GM23248 (cell line): ENCODE measurements at places on chromosomes 5 and 9. TPM values are rescaled to one million over a fixed set of nuclear protein-coding genes. Genes with fewer than 3 reads are reported as not detected.

DNA sequence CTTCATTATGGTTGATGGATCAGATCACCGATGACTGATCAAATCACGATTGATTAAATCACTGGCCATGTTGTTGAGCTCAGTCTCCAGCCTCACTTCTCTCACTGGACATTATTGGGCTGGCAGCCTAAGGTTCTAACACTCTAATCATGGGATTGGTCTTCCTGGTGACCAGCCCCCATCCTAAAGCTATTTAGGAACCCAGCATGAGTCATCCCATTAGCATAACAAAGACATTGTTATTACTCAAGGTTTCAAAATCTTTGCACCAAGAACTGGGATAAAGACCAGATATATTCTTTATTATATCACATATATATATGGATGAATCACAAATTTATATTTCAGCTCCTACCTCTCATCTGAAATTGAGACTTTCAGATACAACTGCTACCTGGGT lies 272.1 kb upstream of the IL12B start:
- peak; percentile 11 for DNase-seq

GRCh38 chr5:32692036-32692746 lies 18.9 kb upstream of the NPR3 start:
- DNase-seq = peak; percentile 76

AGXT2 gene
- not detected in 2 replicates for total RNA-seq

SH3RF2 gene
- not detected in 2 replicates for total RNA-seq

GRCh38 chr9:18985996-18986395 lies 47.0 kb downstream of the SAXO1 start:
- DNase-seq = no peak

- DNase-seq = peak; percentile 70
These were observed 117.4 kb downstream of the SMARCA2 start for GRCh38 chr9:2132484-2133082.

DNA sequence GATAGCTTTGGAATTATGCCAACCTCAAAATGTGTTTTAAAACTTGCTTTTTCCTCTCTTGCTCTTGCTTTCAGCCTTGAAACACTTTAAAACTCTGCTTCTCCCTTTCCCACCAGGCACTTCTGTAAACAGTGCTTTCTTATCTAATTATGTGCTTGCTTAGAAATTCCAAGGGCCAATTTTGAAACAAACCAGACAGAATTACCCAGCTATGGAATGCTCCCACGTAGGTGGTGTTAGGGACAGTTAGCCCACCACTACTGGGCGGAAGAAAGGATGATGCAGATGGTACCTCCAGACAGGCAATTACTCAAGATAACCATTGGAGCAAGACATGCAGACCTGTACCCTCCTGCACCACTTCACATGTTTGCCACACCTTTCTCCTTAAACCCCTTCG lies 523.0 kb upstream of the PTPRD start:
- DNase-seq = no peak

DNA sequence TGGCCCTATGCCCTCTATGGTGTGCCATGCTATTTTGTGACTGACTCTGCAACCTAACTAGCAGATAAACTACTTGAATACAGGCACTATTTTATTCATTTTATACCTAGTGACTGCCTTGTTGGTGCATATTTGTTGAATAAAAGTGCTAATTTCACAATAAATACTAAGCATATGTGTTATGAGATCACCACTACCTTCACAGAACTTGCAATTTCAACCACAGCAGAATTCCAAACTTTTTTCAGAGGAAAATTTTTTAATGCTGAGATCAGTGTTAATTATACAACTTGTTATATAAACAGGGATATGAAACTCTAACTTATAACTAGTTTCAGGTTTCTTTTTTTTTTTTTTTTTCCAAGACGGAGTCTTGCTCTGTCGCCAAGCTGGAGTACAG lies 94.8 kb downstream of the NR3C1 start:
- DNase-seq = peak; percentile 69

DNA sequence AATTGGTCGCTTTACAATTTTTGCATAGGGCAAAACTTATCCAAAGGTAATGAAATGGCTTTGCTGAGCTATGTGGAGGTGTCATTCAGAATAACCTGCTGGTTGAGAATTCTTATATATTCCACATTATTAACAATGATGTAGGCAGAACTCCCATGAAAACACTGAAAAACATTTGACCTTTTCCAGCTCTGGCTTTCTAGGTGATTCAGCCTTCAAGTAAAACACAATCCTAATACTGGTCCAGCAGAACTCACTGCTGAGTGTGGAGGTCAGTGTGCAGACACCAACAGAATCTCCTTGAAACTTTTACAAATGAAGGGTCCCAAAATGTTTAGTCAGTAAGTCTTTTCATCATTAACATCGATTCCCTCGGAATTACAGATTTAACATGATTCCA lies 162.0 kb upstream of the EFNA5 start:
- DNase-seq = peak; percentile 56

DNA sequence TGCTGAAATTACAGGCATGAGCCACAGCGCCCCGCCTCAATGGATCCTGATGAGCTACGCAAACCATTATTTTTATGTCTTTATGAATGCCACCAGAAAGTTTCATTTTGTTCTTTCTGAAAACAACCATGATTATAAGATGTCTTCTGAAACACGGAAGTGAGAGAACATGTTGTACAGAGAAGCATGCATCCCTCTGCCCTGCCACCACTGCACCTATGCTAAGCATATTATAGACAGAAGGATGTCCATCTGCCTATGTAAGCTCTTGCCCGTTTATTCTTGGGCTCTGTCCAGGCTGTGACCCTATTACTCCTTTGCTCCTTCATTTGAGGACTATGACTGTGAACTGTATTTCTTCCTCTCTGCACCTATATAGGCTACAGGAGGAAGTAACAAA lies 74.3 kb downstream of the GRAMD2B start:
- no peak for DNase-seq

PTPDC1 gene
- total RNA-seq = 6.1 and 11.4 TPM in 2 replicates

IL7R gene
- total RNA-seq = 12.6 and 16.9 TPM in 2 replicates

BTNL8 gene
- total RNA-seq = not detected in 2 replicates

QRFP gene
- not detected in 2 replicates for total RNA-seq

SPATA6L gene
- total RNA-seq = 0.65 and 1.0 TPM in 2 replicates

- no peak for DNase-seq
These were observed 118.3 kb downstream of the SLC1A3 start for GRCh38 chr5:36724467-36725332.

- DNase-seq = peak; percentile 85
These were observed 190.6 kb upstream of the MSX2 start for GRCh38 chr5:174533751-174534241.

GRCh38 chr5:176810081-176810597 lies at the start of gene UNC5A:
Gene UNC5A (plus strand): TSS chr5:176810559. CDS start chr5:176810751, 192 bp downstream.
- DNase-seq = no peak

DNA sequence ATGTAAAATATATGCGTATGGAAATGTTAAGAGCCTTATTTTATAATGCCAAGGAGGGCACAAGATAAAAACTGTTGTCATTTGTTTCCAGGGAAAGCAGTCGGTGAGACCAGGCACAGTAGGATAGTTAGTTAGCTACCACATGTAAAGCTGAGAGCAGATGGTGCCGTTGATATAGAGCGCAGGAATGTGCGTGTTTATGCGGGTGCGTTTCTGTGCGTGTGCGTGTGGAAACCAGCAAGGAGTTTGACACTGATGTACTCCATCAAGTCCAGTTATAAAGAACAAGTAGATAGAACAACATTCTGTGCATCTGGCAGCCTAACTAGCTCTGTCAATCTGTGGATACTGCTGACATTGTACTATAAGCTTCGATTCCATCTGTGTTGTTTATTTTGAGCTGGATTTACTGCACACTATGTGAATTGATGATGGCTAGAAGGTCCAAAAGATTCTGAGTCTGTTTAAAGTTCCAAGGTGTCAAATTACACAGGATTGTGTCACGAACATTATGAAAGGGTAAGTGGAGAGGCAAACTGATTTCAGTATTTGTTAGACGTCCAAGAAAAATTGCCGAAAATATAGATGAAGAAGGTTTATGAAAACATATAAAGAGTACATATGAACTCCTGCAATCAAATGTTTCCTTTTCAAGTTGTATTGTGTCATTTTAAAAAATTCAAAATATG lies 494.9 kb upstream of the MEF2C start:
- peak; percentile 18 for DNase-seq

GRCh38 chr5:9268226-9268625 lies 277.6 kb downstream of the SEMA5A start:
- no peak for DNase-seq

DNA sequence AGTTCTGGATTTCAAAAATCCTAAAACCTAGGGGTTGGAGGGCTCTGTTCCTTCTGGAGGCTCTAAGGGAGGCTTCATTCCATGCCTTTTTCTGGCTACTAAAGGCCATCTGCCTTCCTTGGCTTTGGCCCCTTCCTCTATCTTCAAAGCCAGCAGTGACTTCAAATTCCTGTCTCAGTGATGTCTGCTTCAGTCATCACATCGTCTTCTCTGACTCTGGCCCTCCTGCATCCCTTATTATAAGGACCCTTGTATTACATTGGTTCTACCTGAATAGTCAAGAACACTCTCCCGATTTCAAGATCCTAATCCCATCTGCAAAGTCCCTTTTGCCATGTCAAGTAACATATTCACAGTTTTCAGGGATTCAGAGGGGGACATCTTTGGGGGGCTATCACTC lies 60.3 kb downstream of the GNA14 start:
- no peak for DNase-seq

CD72 gene
- 3.9 TPM in 1 of 2 replicates, not detected in the other for total RNA-seq

GRCh38 chr5:72170101-72170500 lies 62.8 kb downstream of the MAP1B start:
- no peak for DNase-seq

COL23A1 gene
- total RNA-seq = not detected in 2 replicates

DNA sequence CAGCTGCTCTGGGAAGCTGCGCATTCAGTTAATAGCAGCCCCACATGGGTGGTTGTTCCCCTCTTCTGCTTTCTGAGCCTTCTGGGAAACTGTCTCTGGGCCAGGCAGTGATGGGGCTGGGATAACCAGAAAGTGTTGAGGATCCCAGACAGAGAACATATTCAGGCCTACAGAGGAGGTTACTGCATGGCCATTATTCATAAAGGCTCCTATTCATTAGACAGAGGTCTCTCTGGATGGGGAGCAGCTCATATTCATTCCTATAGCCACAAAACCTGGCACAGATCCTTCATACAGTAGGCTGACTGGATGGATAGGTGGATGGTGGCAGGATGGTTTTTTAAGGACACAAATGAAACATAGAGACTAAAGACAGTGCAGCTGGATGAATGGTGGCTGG lies 76.3 kb downstream of the HSPA4 start:
- no peak for DNase-seq

ALDH1A1 gene
- total RNA-seq = not detected in 2 replicates

- no peak for DNase-seq
These were observed 211.8 kb downstream of the DCP2 start for GRCh38 chr5:113188436-113188835.

DNA sequence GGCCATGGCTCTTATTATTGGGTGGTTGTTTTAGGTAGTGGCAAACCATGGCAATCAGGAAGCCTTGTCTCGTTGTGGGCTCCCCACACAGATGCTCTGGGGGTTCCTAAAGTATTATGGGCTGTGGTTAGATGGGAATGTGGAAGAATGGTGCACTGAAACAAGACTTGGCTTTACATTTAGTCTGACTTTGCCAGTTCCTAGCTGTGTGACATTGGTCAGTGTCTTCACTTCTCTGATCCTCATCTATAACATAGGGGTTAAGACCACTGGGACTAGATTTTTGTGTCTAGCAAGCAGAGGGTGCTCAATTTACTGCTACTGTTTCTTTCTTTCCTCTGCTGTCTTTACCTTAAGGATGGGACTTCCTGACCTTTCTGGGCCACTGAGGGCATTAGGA lies 149.5 kb downstream of the HSPA4 start:
- DNase-seq = no peak

DNA sequence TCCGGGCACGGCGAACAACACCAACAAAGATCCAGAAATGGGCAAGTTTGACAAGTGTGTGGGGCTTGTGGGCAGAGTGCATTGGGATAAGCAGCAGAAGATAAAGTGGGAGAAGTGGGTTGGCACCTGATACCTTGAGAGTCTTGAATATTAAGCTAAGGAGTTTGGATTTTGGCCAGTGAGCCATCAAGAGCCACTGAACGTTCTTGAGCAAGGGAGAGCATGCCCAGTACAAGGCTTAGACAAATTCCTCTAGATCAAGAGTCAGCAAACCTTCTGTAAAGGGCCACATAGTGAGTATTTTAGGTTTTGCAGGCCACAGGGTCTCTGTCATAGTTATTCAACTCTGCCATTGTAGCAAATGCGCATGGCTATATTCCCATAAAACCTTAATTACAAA lies 26.6 kb upstream of the TRMT10B start:
- DNase-seq = no peak

- no peak for DNase-seq
These were observed 14.9 kb upstream of the SLC22A5 start for GRCh38 chr5:132354381-132355139.

HAND1 gene
- total RNA-seq = not detected in 2 replicates

GRCh38 chr5:137613554-137614265 lies 114.6 kb upstream of the SPOCK1 start:
- peak; percentile 67 for DNase-seq

NIPAL4 gene
- total RNA-seq = not detected in 2 replicates

SPATA31A3 gene
- not detected in 2 replicates for total RNA-seq

ZNF879 gene
- 1.8 and 5.4 TPM in 2 replicates for total RNA-seq

- no peak for DNase-seq
These were observed 22.1 kb downstream of the ADRB2 start for GRCh38 chr5:148848393-148849031.

SAXO1 gene
- not detected in 2 replicates for total RNA-seq

GPSM1 gene
- total RNA-seq = 51.6 and 57.1 TPM in 2 replicates

GRCh38 chr5:41876678-41877077 lies 6.5 kb upstream of the OXCT1 start:
- DNase-seq = no peak

- no peak for DNase-seq
These were observed 1.5 kb downstream of the LCN2 start for GRCh38 chr9:128150594-128151308.

- peak; percentile 60 for DNase-seq
These were observed 222.3 kb downstream of the ARRDC3 start for GRCh38 chr5:91160714-91161285.

DNA sequence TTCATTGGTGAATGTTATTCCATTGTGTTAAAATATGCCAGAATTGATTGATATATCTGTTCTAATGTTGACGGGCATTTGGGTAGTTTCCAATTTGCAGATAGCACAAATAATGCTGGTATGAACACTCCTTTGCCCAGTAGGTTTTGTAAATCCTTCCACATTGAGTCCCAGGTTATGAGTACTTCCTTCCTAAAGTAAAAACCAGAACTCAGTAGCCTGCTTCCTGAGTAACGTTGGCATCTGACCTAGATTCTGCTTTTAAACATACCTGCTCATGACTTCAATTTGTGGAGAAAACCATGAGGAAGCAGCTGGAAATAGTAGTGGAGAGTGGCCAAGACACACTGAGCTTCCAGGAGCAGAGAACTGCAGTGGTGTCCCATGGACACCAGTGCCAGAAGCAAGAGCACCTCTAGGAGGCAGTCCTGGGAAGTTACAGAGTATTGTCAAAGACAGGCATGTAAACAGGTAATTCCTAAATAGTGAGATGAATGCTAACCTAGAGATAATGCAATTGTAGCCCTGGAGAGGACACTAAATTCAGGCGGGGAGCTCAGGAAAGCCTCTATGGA lies 24.3 kb upstream of the RASGRF2 start:
- no peak for DNase-seq

CAMK4 gene
- 3.6 and 3.9 TPM in 2 replicates for total RNA-seq
